ENCODE measurements at places on chromosomes 1 and 21.

DNA sequence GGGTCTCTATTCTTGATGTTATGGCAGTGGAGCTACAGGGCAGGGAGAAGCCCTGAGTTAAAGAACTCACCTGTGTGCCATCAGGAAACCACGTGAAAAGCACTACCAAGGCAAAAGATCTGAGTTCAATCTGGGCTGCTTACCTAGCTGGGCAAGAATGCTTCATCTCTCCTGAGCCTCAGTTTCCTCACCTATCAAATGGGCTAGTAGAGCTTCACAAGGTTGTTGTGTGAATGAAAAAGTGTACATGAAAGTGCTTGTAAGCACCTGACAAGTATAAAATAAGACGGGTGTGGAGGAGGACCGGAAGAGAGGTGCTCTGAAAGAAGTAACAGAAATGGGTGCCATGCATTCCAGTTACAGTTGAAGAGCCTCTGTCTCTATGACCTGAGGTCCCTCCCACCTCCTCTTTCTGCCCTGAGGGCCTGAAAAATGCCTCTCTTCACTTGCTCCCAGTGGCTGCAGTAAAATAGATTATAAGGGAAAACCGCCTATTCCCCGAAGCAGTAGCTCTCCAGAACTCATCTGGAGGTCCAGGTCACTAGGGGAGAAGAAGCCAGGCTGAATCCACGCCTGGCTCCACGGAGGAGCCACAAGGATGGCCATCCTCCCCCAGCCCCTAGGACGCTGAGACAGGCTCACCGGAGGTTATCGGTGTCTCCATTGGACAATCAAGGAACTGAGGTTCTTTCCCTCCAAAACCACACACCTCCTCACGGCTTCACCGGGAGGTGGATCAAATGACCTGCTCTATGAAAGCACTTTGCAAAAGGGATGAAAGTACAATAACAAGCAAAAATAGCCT, 1.4 kb downstream of the GPR161 start:
- no peak for DNase-seq

GRCh38 chr1:218813237-218813636, 360.4 kb upstream of the LYPLAL1 start:
- DNase-seq, result no peak

DNA sequence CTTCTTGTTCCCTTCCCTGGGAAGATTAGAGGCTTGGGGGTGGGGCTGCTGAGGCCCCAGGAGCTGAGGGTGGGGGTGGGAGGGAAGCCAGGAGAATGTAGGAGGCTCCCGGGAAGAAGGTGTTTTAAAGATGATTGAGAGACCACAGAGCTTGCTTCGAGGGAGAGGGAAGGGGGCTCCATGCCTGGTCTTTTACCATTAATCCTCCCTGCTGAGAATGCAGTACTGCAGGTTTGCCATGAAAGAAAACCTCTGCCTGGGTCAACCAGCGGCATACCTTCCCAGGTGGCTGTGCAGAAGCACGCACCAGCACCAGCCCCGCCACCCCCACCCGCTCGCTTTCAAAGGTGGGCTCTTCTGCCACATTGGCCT, 15.4 kb downstream of the ABCA4 start:
- no peak for DNase-seq

- DNase-seq, result no peak
These were observed 1.3 kb downstream of the CREB3L4 start for GRCh38 chr1:153968972-153969371.

DNA sequence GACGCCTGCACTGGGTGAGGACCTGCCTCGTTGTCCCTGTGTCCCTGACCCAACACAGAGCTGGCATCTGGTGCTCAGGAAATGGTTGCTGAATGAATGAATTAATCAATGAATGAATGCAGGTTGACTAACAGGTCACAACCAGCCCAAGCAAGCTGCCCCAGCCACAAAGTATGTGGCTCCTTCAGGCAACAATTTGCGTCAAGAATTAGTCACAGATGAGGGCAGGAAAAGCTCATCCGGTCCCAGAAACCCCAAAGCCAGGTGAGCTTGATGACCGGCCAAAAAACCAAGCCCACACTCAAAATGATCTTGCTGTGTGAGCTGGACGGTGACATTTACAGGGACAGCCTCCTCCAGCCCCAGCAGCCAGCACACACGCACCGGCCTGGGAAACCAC, 40.6 kb upstream of the GPR153 start:
- DNase-seq, result no peak

GRCh38 chr1:37476087-37476452, 1.7 kb downstream of the ZC3H12A start:
- DNase-seq, result no peak

DNA sequence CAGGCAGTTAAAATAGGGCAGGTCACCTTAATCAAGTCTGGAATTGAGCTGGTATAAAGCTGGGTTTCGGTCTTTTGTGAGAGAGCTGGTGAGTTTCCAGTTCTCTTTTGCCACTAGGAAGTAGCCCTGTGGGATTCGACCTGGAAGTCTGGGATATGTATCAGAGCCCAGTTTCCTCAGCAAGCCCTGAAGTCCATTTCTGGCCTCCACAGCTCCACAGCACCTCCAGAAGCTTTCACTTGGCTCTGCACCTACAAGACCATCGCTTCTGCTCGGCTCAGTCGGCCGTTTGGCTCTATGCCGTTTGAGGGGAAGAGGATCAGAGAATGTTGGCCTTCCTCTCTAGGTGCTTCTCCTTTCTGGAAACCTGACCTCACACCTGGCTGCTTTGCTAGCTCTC, 148.0 kb downstream of the GALNT2 start:
- DNase-seq, result no peak

DNA sequence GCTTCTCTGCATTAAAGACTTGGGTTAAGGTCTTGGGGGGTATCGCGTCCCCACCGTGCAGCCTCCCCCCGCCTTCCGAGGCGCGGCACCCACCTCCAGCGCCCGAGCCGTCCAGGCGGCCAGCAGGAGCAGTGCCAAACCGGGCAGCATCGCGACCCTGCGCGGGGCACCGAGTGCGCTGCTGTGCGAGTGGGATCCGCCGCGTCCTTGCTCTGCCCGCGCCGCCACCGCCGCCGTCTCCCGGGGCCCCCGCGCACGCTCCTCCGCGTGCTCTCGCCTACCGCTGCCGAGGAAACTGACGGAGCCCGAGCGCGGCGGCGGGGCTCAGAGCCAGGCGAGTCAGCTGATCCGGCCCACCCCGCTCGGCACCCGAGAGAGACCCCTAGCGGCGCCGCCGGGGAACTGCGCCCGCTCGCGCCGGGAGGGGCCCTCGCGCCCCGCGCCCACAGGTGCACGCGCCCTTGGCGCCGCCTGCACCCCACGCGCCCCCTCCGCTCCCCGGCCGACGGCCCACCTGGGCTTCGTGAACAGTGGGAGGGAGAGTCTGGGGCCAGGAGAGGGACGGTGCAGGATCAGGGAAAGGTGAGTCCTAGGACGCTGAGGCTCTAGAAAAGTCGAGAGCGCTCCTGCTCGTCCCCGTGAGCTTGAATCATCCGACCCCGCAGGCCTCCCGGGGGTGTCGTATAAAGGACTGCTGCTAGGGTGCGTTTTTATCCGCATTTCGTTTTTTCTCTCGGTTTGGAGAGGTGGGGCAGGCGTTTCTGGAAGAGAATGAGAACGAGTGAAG, at the start of gene APP:
Gene APP, minus strand, starts transcription at position 300 of the 787 bp plus-strand sequence. Its CDS starts 150 bp downstream, at position 150.
- peak; percentile 84 for DNase-seq

GRCh38 chr1:1274299-1274930, 761 bp upstream of the UBE2J2 start:
- no peak for DNase-seq

DNA sequence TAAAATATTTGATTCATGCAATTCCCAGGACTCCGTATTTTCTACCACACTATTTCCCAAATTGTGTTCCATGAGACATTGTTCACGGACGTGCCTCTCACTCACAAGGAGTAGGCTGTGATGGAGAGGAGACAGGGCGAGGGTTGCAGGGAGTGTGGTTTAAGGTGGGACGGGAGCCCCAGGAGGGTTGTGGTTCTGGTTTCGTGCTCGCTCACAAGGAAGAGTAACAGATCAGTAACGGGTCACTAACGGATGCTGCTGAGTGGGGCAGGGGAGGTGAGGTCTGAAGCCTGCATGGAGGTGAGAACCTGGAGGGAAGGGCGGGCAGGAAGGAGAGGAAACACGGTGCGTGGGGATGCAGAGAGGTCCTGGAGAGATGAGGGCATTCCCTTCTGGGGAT, 28.8 kb downstream of the TFF3 start:
- no peak for DNase-seq

DNA sequence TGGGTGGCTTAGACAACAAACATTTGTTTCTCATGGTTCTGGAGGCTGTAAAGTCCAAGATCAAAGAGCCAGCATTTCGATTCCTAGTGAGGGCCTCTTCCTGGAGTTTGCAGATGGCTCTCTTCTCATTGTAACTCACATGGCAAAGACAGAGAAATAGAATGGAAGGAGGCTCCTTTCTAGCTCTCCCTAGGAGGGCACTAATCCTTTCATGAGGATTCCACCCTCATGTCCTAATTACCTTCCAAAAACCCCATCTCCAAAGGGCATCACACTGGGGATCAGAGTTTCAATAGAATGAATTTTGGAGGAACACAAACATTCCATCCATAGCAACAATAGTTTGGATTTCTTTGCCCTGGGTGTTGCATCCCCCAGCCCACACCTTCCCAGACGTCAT, 247.3 kb downstream of the TTLL7 start:
- no peak for DNase-seq

DNA sequence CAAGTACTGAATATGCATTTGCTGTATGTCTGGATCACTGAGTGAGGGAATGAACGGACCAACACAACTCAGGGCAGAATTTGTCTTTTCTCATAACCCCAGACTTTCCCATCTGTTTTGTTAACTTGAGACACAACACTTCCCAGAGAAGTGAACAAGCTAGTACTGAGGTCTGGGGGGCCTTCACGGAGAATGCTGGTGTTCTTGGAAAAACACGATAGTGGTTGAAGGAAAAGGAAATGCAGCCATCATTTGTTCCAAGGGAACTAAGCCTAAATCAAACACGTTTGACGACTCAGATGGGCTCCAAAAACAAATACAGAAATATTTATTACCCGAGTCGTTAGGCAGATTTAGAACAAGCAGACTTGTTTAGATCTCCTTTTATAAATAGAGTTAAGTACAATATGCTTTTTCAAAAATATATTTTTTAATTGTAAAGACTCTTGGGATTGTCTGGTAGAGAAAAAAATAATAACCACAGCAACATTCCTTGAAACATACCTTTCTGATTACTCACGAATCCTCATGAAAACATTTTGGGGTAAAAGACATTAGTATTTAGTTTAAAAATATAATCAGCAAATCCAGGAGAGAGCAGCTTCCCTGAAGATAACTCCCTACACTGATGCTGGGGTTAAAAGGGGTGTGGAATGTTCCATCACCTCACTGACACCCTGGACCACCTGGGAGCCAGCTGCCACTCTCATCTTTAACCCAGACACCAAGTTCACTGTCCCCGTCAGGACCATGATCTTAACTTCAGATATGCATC, 427.7 kb upstream of the RUNX1 start:
- no peak for DNase-seq

DNA sequence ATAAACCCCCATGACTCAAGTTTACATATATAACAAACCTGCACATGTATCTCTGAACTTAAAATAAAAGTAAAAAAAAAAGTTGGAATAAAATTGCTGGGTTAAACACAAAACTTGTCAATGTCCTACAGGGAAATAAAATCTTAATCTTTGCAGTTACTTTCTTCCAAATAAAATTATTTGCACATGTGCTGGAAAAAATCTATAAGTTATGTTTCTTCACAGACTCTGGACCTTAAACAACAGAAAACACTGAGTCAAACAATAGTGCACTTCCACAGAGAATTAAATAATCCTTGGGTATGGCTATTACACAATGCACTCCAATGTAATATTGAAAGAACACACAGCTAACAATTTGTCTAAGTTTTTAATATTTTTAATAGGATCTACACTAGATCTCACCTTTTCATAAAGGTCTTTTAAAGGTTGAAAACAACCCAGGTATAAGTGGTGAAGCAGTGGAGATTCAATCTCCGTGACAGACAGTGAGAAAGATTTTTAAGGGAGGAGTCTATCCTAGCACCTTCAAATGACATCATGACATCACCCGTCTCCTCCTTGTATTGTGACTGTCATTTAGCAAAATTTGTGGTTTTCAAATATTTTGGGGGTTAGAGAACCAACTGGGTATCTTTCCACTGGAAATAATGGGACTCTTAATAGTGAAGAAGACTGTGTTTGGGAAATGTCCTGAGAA, 25.2 kb upstream of the FGGY start:
- DNase-seq, result no peak

DNA sequence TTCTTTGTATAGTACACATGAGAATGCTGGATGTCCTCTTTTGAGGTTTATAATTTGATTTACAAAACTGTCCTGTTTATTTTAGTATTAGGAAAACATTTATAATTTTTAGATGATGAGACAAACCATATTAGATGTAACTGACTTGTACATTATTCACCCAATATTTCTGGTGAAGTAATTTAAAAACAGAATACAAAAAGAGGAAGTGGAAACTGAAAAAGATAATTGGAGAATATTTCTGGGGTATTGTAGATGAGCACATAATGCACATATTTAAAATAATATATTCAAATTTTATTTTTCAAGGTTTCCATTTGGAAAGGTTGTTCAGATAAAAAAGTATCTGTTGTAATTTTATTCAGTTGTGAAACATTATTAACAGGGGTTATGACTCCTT, 40.7 kb downstream of the XPR1 start:
- DNase-seq, result no peak

Measured in stimulated activated CD4-positive, alpha-beta T cell treated with anti-CD3 and anti-CD28 coated beads, Interleukin-15, amount 100 ng/mL, for 48 hours (primary cell).